Fibroblast of lung (primary cell): ENCODE measurements at places on chromosomes 3 and 15.
A peak's percentile ranks its signal among the peaks of the same experiment; 100 is the strongest.

DNA sequence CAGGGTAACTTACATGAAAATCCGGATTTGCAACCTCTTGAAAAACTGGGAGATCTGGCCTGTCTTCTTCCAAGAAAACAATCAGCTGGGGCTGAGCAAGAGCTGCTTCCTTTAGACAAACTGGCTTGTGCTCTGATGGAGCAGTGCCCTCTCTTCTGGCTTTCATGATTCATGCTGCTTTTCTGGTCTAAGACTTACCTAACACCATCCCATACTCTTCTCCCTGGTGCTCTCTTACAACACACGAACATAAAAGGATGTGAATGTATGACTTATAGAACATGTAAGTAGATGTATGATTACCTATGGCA, 9.9 kb downstream of the TJP1 start:
- peak; percentile 67 for DNase-seq
- no peaks in the 10 kb centered on the region for H3K27me3 ChIP-seq
- H3K4me3 ChIP-seq: no peak overlapping the region
- no peak overlapping the region for H3K27ac ChIP-seq
- H3K4me1 ChIP-seq: peaks cover 10% of the 10 kb centered on the region
- no peaks in the 10 kb centered on the region for H3K36me3 ChIP-seq

DNA sequence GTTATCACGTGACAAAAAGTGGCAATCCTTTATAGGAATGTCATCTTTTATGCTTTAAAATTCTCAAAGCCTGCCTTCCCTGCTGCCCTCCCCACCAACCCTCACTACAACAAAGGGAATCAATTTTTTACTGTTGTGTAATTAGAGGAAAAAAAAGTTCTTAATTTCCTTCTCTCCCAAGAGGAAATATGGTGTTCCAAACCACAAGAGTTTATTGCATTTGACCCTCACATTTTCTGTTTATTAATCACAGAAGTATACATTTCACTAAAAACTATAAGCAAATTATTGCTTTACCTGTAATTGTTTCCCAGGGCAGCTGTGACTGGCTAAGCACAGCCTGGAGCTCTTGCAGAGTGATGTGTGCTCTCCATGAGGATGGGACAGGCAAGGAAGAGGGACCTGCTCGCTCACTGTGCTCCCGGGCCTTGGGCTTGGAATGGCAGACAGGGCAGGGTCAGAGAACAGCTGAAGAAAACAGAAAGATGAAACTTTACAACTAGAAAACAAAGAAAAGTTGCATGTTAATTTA, 31.3 kb upstream of the ATP10A start:
- no peaks in the 10 kb centered on the region for H3K36me3 ChIP-seq
- no peaks in the 10 kb centered on the region for H3K4me1 ChIP-seq
- DNase-seq: peak; percentile 14

- DNase-seq: no peak
- H3K36me3 ChIP-seq: no peaks in the 10 kb centered on the region
- H3K4me1 ChIP-seq: no peaks in the 10 kb centered on the region
- peaks cover 32% of the 10 kb centered on the region for H3K27me3 ChIP-seq
- H3K4me3 ChIP-seq: no peak overlapping the region
These were observed 3.9 kb upstream of the ANKRD63 start for GRCh38 chr15:40286794-40287193.

- H3K4me1 ChIP-seq: no peaks in the 10 kb centered on the region
- H3K27ac ChIP-seq: no peak overlapping the region
- H3K27me3 ChIP-seq: no peaks in the 10 kb centered on the region
These were observed 16.3 kb upstream of the CRTC3 start for GRCh38 chr15:90513448-90513847.

DNA sequence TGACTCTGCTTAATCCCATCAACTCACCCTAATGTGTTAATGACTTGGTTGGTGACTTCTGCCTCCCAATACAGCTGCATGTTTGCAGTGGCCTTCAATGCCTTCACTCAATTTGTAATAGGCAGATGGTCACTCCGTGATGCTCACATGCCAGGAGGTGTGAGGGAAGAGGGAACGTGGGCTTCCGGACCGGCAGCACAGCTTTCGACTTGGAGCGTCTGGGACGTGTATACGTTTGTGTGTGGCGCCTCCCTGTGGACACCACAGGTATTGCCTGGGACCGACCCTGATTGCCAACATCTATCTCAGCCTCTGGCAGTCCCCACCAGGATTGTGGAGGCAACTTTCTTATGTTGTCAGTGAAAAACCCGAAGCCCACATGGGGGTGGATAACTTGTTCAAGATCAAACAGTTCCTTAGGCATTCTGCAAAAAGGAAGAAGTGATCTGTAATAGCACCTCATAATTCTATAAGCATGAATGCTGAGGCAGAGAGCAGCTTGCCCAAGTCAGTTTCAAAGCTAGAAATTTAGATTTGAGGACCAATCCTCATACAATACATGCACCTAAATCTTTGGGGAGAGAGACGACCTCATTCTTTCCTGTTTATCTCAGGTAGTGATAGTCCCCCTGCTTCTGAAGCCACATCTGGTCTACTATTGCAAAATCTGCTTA, 16.9 kb downstream of the MRPL46 start:
- H3K4me1 ChIP-seq: peaks cover 6% of the 10 kb centered on the region
- H3K27ac ChIP-seq: no peak overlapping the region
- no peaks in the 10 kb centered on the region for H3K36me3 ChIP-seq
- no peaks in the 10 kb centered on the region for H3K27me3 ChIP-seq

GRCh38 chr3:188439080-188439479, 285.1 kb downstream of the LPP start:
- DNase-seq: peak; percentile 21
- no peaks in the 10 kb centered on the region for H3K36me3 ChIP-seq
- no peaks in the 10 kb centered on the region for H3K27me3 ChIP-seq
- H3K4me3 ChIP-seq: no peak overlapping the region
- H3K27ac ChIP-seq: no peak overlapping the region
- peaks cover 6% of the 10 kb centered on the region for H3K4me1 ChIP-seq

GRCh38 chr15:92647467-92648163, 8.0 kb downstream of the FAM174B start:
- no peaks in the 10 kb centered on the region for H3K36me3 ChIP-seq
- no peaks in the 10 kb centered on the region for H3K27me3 ChIP-seq
- DNase-seq: no peak
- no peak overlapping the region for H3K27ac ChIP-seq
- no peaks in the 10 kb centered on the region for H3K4me1 ChIP-seq
- no peak overlapping the region for H3K4me3 ChIP-seq

- no peak overlapping the region for H3K4me3 ChIP-seq
- H3K27ac ChIP-seq: no peak overlapping the region
- no peaks in the 10 kb centered on the region for H3K36me3 ChIP-seq
These were observed 35.0 kb downstream of the PLOD2 start for GRCh38 chr3:146125951-146126350.

GRCh38 chr3:16789344-16790120, 95.2 kb upstream of the PLCL2 start:
- no peak for DNase-seq
- no peaks in the 10 kb centered on the region for H3K4me1 ChIP-seq
- H3K27me3 ChIP-seq: no peaks in the 10 kb centered on the region
- H3K36me3 ChIP-seq: no peaks in the 10 kb centered on the region

- no peaks in the 10 kb centered on the region for H3K27me3 ChIP-seq
- peaks cover 37% of the 10 kb centered on the region for H3K4me1 ChIP-seq
- peak overlapping the region; percentile 97 for H3K27ac ChIP-seq
- peaks cover 2% of the 10 kb centered on the region for H3K36me3 ChIP-seq
- peak; percentile 100 for DNase-seq
These were observed 43.0 kb downstream of the VGLL4 start for GRCh38 chr3:11600501-11601282.
